ENCODE measurements at places on chromosomes 1 and 21.

- no peak for DNase-seq
Measured at GRCh38 chr1:228944296-228944695, 209.0 kb downstream of the RHOU start.

DNA sequence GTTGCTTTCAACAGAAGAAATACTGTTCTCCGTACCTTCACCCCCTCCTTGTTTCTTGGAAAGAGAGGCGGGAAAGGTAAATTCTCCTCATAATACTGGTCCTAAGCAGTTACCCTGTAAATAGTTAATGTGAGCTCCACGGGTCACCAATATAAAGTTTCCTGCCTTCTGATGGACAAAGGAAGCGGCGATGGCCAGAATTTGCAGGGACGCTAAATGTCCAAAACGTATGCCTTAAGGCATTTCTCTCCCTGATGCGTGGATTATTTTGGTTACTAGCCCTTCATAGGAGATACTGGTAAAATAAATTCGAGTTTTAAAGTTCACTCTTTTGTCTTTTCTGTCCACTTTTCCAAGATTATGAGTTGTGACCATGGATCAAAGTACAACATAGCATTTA is 898 bp upstream of the PTGS2 start:
- no peak for DNase-seq

DNA sequence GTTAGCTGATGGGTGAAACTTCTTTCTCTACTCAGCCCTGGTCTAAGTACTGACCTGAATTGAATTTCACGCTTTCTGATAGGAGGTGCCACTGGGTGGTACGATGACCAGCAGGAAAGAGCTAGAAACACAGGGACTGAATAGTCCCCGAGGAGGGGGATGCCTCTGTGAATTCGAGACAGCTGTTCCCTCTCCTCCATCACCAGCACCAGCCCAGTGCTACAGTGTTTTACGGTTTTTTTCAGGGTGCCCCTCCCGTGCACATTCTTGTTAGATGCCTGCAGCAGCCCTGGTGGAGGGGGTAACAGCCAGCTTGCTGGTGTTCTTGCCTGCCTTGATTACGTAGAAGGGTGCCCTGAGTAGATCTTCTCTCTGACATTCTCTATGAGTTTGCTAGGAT is 7.1 kb downstream of the HUNK start:
- DNase-seq = no peak

GRCh38 chr1:239184561-239185244 is 201.7 kb upstream of the CHRM3 start:
- no peak for DNase-seq

GRCh38 chr1:68217060-68217554 is 15.2 kb downstream of the WLS start:
- no peak for DNase-seq

All from NCI-H510A (cell line).